ENCODE measurements at places on chromosomes 2 and 18.

GRCh38 chr2:29139731-29140130 is 24.5 kb downstream of the CLIP4 start:
- no peak for DNase-seq

DNA sequence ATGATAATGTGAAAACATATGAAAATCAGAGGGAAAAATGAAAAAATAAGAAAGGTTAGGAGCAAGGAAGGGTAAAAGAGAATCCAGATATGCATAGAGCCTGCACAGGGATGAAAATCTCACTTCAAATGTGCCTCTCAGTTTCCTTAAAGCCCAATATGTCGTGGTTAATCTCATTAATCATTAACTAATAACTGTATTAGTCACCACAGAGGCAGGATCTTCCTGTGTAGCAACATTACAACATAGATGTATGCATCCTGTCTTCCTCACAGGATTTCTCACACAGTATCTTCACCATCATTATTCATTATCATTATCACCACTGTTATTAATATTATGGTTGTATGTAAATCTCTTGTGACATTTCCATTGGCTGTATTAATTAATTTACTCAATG is 361.2 kb upstream of the SOX11 start:
- DNase-seq, result no peak

- DNase-seq, result no peak
Observed at GRCh38 chr18:59715445-59715844, 18.2 kb upstream of the CCBE1 start.

DNA sequence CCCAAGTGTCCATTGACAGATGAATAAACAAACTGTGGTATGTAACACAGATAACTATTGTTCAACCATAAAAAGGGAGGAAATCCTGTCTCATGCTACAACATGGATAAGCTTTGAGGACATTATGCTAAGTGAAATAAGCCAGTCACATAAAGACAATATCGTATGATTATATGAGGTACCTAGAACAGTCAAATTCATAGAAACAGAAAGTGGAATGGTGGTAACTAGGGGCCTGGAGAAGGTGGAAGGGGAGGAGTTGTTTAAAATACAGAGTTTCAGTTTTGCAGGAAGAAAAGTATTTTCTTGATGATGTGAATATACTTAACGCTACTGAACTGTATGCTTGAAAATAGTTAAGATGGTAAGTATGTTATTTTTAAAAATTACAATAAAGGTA is 304.6 kb upstream of the CXCR4 start:
- no peak for DNase-seq

DNA sequence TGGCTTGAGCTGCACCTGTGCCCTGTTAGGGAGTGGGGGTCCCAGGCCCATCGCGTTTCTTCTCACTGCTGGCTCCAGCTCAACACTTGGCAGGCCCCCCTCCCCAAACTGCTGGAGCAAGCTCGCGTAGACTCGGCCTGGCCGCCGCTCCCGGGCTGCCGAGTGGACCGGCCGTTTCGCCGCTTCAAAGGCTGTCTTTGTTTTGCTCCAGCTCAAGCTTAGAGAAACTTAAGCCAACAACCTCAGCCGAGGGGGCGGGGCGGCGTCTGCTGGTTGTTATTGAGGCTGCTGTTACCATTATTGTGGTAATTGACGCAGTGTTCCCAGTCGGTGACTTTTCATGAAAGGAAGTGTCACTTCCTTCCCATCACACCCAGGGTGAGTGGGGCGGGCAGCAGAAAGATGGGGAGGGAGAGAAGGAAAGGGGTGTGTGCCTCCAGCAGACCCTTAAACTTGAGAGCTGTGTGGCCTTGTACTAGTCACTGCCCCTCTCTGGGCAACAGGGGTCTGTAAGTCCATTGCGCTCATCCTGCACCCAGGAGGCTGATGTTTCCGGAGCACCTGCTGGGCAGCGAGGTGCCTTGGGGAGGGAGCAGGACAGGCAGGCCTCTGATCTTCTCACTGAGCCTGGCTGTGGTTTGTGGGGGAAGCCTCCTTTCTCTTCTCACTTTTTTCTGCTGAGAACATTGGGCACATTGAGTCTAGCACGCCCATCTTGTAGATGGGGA is 2.1 kb downstream of the ARID5A start:
- peak; percentile 78 for DNase-seq

GRCh38 chr2:191230174-191230573 is 15.0 kb upstream of the MYO1B start:
- no peak for DNase-seq

- DNase-seq, result no peak
Observed at GRCh38 chr2:105865222-105865913, 120.7 kb downstream of the NCK2 start.

DNA sequence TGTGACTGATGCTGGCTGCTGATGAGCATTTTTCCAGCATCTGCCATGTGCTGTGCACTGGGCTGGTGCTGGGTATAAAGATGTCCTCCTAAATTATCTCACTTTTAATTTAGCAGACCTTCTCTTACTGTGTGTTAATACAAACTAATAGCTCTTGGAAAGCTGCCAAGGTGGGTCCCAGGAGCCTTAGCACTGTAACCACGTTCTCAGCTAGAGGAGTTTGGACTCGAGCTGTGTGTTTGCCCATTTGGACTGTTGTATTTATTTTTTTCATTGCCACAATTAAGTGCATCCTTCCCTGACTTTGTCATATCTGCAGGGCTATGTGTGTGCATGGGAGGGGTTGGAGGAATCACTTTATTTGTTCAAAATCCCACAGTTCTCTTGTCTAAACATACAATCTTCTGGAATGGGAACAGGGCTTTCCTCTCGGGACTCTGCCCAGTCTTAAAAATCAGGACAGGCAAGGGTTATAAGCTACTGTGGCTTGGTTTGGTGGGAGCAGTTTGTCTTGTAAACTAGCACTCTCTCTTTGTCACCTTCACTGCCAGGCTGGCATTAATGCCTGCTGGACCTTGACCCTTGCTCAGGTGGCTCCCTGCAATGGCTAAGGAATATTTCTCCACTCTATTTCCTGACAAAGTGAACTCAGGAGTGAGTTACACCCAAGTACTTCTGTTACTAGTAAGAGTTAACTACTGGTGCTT is 129.7 kb upstream of the MGAT5 start:
- DNase-seq, result no peak

DNA sequence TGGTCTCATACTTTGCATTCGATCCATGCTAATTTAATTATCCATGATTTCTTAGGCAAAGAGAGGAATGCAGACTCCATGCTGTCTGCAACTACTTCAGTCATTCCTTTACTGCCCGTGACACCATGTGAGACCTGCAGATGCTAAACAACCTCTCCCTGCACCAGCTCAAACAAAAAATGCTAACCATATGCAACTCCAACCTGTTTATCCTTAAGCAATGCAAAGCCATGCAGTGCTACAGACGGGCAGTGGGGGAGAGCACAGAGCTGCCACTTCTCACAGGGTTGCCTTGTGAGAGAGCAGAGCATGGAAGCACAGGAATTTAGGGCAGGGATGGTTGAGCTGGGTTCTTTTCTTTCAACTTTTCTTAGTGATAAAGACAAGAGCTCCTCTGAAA is 74.9 kb upstream of the KLHL14 start:
- no peak for DNase-seq

Measured in stimulated activated CD8-positive, alpha-beta memory T cell treated with anti-CD3 and anti-CD28 coated beads, Interleukin-4, amount 100 ng/mL, for 1 hour (primary cell).